Kidney glomerular epithelial cell (primary cell): ENCODE measurements at places on chromosomes 5 and 9.

- DNase-seq: no peak
These were observed 36.1 kb downstream of the TLE1 start for GRCh38 chr9:81653240-81653639.

- no peak for DNase-seq
These were observed 16.9 kb downstream of the PCSK5 start for GRCh38 chr9:75907329-75907728.

- DNase-seq: no peak
These were observed 6.9 kb downstream of the UGT3A2 start for GRCh38 chr5:36059571-36060419.

GRCh38 chr5:73668017-73668416 is 42.0 kb downstream of the ARHGEF28 start:
- DNase-seq: no peak
